ENCODE measurements at places on chromosomes 12 and 14. TPM values are rescaled to one million over a fixed set of nuclear protein-coding genes. Genes with fewer than 3 reads are reported as not detected.

KCNC2 gene
- total RNA-seq: not detected

OVCH1 gene
- not detected for total RNA-seq

DNAJC22 gene
- 23.4 TPM for total RNA-seq

TSPAN19 gene
- not detected for total RNA-seq

KRT79 gene
- 0.08 TPM for total RNA-seq

APOF gene
- not detected for total RNA-seq

SALL2 gene
- total RNA-seq: 1.0 TPM

C1S gene
- 54.8 TPM for total RNA-seq

KCNJ8 gene
- 0.57 TPM for total RNA-seq

TAS2R30 gene
- total RNA-seq: not detected

NOVA1 gene
- total RNA-seq: 4.7 TPM
